ENCODE measurements at places on chromosomes 11 and 22. TPM values are rescaled to one million over a fixed set of nuclear protein-coding genes. Genes with fewer than 3 reads are reported as not detected.

DNA sequence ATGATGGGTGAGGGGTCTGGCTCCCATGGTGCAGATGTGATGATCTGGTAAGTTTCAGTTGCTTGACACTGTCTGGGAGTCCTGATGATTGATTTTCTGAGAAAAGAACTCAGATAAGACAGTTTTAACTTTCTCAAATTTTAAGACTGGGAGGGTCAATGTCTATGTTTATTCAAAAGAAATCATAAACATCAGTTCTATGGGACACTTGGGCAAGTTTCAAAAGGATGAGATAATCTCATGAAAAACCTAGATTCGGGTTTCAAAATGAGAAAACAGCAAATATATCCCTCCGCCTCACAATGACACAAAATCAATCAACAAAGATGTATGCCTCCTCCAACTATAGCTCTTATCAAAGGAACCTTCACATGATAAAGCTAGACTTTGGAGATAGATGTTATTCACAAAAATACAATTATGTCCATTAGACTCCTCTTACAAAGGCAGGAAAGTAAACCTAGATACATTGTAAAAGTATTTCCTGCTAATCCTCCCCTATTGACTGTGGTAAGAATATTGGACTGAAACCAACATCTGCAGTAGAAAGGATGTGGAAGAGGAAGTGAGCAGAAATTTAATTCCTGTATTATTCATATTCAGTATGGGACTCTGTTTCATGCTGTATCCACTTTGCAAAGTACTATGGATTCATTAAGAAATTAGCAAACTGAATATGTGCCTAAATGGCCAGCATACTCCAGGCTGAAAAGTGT, 21.6 kb downstream of the SVIP start:
- H3K36me3 ChIP-seq = no peaks in the 10 kb centered on the region
- DNase-seq = no peak
- no peaks in the 10 kb centered on the region for H3K27me3 ChIP-seq

GRCh38 chr11:64568584-64569140, 22.4 kb upstream of the SLC22A12 start:
- H3K4me3 ChIP-seq = no peak overlapping the region

- H3K4me3 ChIP-seq = no peak overlapping the region
- no peak overlapping the region for H3K27ac ChIP-seq
- H3K36me3 ChIP-seq = peaks cover 13% of the 10 kb centered on the region
- H3K4me1 ChIP-seq = no peaks in the 10 kb centered on the region
These were observed 59.0 kb downstream of the PPP2R1B start for GRCh38 chr11:111707039-111707690.

DNA sequence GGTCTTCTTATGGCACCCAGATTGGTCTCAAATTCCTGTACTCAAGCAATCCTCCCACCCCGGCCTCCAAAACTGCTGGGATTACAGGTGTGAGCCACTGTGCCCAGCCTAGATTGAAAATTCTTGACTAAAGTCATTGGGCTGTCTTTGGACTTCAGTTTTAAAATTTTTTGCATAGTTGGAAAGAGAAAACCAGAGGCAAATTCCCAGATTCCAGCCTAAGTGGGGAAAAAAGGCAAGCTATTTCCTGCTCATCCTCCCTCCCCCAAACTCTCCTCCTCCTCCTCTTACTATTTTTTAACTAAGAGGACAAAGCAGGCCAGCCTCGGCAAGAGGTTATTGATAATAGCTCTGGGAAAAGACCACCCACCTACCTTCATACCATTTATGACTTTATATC, 78.6 kb upstream of the CLMP start:
- DNase-seq = no peak
- H3K27ac ChIP-seq = no peak overlapping the region
- H3K27me3 ChIP-seq = peaks cover 16% of the 10 kb centered on the region
- H3K36me3 ChIP-seq = no peaks in the 10 kb centered on the region
- no peak overlapping the region for H3K4me3 ChIP-seq
- no peaks in the 10 kb centered on the region for H3K4me1 ChIP-seq

GRCh38 chr22:18148293-18148965, 1.5 kb upstream of the USP18 start:
- H3K27ac ChIP-seq = peak overlapping the region; percentile 91
- H3K27me3 ChIP-seq = no peaks in the 10 kb centered on the region

- H3K36me3 ChIP-seq = peaks cover 4% of the 10 kb centered on the region
- no peak for DNase-seq
- no peak overlapping the region for H3K4me3 ChIP-seq
- H3K27me3 ChIP-seq = no peaks in the 10 kb centered on the region
- H3K4me1 ChIP-seq = no peaks in the 10 kb centered on the region
These were observed 211.7 kb downstream of the FAM76B start for GRCh38 chr11:95577716-95578460.

DNA sequence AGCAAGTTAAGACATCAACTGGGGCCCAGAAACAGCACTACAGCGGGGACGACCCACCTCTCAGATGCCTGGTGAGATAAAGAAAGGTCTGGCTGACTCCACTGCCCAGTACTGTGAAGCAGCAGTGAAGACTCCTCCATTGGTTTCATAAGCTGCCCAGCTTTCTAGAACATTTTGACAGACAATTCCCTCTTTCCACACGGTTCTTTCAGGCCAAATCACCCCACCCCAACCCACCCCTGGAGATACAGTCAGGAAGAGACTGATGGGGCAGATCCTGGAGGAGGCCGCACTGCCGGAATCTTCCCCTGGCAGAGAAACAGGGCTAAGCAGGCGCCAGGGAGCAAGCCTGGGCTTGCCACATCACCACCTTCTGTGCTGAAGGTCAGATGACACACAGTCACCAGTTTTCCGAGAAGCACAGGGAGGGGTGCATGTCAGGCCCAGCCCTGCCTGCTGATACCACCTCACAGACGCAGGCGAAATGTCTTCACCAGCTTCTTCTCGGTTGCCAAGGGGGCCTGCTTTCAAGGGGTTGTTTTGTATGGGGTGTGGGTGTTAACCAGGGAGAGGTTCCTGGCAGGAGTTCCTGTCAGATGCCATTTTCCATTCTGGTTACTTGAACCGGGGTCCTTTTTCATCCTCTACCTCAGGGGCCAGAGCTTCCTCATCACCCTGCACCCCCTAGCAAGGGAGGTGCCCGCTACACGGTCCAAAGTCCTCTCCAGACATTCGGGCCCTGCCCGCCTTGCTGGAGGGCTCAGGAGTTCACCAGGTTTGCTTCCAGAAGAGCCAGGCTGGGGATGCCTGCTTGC, 1.4 kb upstream of the NEAT1 start:
- H3K36me3 ChIP-seq = peaks cover 37% of the 10 kb centered on the region
- H3K4me1 ChIP-seq = peaks cover 46% of the 10 kb centered on the region
- peaks cover 5% of the 10 kb centered on the region for H3K27me3 ChIP-seq
- peak overlapping the region; percentile 97 for H3K27ac ChIP-seq
- peak; percentile 94 for DNase-seq

DNA sequence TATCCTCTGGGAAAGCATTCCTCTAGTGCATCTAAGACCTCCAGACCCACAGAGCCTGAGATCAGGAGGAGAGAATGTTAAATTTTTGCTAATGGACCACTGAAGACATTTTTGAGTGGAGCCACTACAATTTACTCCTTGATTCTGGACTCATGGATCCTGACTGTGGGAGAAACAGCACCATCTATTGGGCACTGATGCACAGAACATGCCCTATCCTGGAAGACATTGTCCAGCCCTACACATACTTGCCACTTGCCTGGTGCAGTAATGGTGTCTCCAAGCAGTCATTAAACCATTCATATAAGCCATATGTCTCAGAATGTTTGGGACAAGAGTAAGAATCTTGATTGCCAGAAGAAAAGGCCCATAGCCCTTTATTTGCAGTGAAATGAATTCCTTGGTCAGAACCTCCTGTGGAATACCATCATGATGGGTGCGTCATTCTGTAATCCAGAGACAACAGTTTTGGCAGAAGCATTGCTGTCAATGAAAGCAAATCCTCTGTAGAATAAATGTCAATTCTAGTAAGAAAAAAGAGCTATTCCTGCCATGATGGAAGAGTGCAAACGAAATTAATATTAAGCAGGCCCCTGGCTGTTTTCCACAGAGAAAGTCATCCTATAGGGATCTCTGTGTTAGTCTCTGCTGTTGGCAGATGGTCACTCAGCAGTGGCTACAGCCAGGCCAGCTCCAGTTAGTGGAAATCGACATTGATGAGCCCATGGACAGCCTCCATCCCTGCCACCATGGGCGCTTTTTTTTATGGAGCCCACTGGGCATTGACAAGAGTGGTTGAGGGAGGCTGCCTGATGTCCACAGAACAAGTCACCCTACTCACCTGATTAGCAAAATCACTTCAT, 43.5 kb downstream of the GGTLC2 start:
- no peaks in the 10 kb centered on the region for H3K36me3 ChIP-seq
- H3K27ac ChIP-seq = no peak overlapping the region
- peak; percentile 48 for DNase-seq
- H3K4me3 ChIP-seq = no peak overlapping the region
- H3K4me1 ChIP-seq = no peaks in the 10 kb centered on the region

GRCh38 chr11:59807047-59807610, 3.4 kb downstream of the MRPL16 start:
- H3K27me3 ChIP-seq = no peaks in the 10 kb centered on the region
- H3K4me1 ChIP-seq = peaks cover 31% of the 10 kb centered on the region
- no peak for DNase-seq
- no peak overlapping the region for H3K4me3 ChIP-seq

DNA sequence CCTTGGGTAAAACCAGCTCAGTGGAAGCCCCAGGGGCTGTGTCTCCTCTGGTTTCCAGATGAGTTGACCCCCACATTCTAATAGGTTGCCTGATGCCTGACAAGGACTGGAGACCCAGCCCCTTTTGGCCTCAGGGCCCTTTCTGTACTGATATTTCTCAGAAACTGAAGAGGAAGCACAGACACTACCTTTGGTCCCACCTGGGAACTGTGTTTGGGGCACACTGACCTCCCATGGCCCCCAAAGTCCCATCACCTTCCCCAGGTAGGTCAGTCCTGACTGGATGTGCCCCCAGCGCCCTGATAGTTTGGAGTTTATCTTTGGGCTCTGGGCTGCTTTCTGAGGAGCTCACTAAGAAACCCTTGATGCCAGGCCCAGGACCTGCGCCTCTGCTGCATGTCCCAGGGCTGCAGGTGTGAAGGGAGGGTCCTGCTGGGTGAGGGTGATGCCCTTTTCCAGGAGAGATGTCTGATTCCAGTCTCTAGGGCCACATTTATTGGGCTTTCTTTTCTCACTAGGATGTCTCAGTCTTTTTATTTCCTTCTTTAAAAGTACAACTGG, 106.7 kb downstream of the GGTLC2 start:
- H3K36me3 ChIP-seq = no peaks in the 10 kb centered on the region
- peaks cover 6% of the 10 kb centered on the region for H3K4me1 ChIP-seq
- no peak for DNase-seq
- no peaks in the 10 kb centered on the region for H3K27me3 ChIP-seq
- no peak overlapping the region for H3K4me3 ChIP-seq
- no peak overlapping the region for H3K27ac ChIP-seq

- no peak overlapping the region for H3K4me3 ChIP-seq
- no peak overlapping the region for H3K27ac ChIP-seq
- H3K36me3 ChIP-seq = peaks cover 6% of the 10 kb centered on the region
- H3K4me1 ChIP-seq = peaks cover 7% of the 10 kb centered on the region
- DNase-seq = no peak
- H3K27me3 ChIP-seq = no peaks in the 10 kb centered on the region
These were observed 9.6 kb downstream of the SERPINH1 start for GRCh38 chr11:75571625-75572024.

GRCh38 chr22:47023871-47024270, 261.4 kb downstream of the TBC1D22A start:
- H3K4me3 ChIP-seq = no peak overlapping the region
- DNase-seq = no peak
- no peaks in the 10 kb centered on the region for H3K27me3 ChIP-seq
- H3K27ac ChIP-seq = no peak overlapping the region
- no peaks in the 10 kb centered on the region for H3K4me1 ChIP-seq

DNA sequence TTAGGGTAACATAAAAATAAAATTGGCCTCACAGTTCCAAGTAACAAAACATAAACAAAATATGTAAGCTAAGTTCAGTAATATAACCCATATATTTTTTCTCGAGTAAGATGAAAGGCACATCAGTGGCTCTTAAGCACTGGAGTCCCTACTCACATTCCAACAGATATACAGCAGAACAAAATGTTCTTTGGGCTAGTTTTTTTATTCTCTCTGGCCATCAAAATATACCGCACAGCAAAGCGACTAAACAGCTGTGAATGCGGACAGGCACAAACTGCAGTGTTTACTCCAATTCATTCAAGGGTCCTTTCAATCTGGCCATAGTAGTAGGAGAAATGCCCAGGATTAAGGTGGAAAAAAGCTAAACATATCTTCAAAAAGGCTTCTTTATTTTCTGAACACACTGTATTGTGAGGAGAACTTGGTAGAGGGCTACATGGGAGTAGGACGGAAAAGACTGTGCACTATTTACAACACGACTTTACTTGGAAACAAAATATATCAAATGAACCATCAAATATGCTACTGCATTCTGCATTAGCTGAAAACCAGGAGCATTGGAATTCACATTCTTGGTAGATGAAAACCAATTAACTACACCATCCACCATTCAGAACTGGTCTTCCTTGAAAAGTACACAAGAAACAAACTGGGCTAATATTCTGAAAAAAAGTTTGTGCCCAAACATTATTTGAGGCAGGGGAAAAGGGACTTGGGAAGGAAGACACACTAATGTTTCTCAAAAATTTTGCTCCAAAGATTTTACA, 4.4 kb downstream of the CDON start:
- peaks cover 6% of the 10 kb centered on the region for H3K4me1 ChIP-seq
- no peak for DNase-seq
- no peak overlapping the region for H3K4me3 ChIP-seq
- H3K27me3 ChIP-seq = peaks cover 40% of the 10 kb centered on the region

DCDC1 gene
- total RNA-seq = not detected

OR51E2 gene
- total RNA-seq = not detected

ARHGAP42 gene
- 0.10 TPM for total RNA-seq

SPTBN2 gene
- total RNA-seq = 0.25 TPM

OAF gene
- 3.4 TPM for total RNA-seq

RHOG gene
- total RNA-seq = 172 TPM

NLRP14 gene
- total RNA-seq = not detected

WDR74 gene
- total RNA-seq = 60.4 TPM

NEFH gene
- total RNA-seq = 0.89 TPM

All from activated CD4-positive, alpha-beta T cell treated with anti-CD3 and anti-CD28 coated beads, Interleukin-2, amount 10 ng/mL, durations not matched to agents 7 days and 5 days (primary cell).